CD8-positive, alpha-beta memory T cell (primary cell): ENCODE measurements at places on chromosomes 5 and 9.

GRCh38 chr5:150618588-150619281 is 21.7 kb upstream of the SYNPO start:
- no peak for DNase-seq

GRCh38 chr9:129849901-129850300 is 14.6 kb downstream of the USP20 start:
- no peak for DNase-seq

- no peak for DNase-seq
Measured at GRCh38 chr5:96339862-96340261, 93.2 kb downstream of the PCSK1 start.

- no peak for DNase-seq
Measured at GRCh38 chr5:158164296-158165047, 305.5 kb upstream of the CLINT1 start.

DNA sequence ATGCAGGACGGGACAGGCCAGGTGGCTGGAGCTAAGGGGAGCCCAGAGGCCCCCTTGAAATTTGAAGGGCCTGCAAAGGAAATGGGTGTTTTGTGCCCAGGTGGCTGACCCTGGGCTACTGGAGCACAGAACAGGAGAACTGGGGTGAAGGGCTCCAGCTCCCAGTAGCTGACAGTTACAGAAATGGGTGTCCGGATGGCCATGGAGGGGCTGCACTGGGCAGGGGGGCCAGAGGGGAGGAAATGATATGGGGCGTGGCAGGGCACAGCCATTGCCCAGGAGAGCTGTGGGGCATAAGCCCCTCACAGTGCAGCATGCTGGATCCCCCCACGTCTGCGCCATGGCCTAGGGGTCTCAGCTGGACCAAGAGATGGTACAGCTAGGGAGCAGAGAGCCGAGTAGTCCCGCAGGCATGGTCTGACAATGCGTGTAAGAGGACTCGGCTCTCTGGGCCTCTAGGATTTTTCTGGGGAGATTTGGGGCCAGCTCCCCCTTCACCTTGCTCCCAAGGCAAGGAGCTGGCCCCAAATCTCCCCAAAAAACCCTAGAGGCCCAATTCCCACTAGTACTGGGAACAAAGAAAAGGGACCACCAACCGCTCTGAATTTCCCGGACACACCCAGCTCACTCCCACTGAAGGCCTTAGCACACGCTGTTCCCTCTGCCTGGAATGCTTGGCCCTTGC is 7.9 kb upstream of the CARD19 start:
- DNase-seq = no peak

DNA sequence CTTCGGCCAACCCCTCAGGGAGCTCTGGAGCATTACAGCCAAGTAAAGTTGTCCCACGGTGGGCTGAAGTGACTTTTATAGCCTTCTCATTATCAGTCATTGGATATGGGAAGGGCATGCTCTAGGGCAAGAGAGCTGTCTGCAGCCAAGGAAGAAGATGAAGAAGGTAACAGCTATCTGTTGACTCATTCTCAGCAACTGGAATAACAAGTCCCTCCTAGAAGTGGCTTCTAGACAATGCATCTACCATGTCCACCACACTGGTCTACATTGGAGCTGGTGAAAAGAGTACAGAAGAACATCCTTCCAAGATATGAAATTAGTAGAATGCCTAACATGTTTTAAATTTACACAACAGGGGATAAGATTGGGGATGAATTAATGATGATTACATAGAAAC is 524.2 kb downstream of the ACTL7B start:
- no peak for DNase-seq

GRCh38 chr5:148177207-148177606 is 8.9 kb downstream of the SPINK14 start:
- no peak for DNase-seq

- DNase-seq = no peak
Measured at GRCh38 chr5:128083811-128084227, 253 bp downstream of the SLC12A2 start.

DNA sequence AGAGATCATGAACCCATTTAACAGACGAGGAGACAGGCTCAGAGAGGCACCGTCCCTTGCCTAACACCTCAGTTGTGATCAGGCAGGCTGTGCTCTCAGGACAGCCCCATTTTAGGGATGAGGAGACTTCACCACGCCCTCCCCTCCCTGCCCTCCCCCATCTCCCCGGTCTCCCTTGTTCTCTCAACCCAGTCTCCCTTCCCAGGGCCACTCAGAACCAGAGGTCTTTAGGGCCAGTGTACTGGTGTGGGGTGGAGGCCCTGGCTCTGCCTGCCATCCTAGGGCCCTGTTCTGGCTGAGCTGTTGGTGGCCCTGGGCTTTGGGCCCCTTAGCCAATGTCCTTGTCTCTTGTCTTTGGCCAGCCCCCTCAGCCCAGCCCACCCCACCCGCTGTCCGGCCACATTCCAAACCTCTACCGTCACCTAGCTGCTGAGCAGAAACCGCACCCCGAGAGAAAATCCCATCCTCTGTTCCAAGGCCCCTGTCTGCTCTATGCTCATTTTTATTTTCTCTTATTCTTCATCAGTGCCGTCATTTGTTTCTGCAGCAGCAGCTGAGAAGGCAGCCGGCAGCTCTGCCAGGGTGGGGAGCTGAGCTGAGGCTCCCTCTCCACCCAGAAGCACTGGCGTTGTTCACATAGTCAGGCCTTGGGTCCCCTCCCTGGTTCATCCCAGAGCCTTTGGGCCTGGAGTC is 33.9 kb downstream of the OLFML2A start:
- DNase-seq = no peak

GRCh38 chr5:36507332-36507952 is 99.0 kb upstream of the SLC1A3 start:
- peak; percentile 75 for DNase-seq

GRCh38 chr9:76486151-76486550 is 27.2 kb downstream of the GCNT1 start:
- no peak for DNase-seq

GRCh38 chr9:124359426-124359825 is 55.8 kb downstream of the PSMB7 start:
- no peak for DNase-seq

GRCh38 chr9:105971986-105972385 is 277.6 kb downstream of the TMEM38B start:
- DNase-seq = no peak

DNA sequence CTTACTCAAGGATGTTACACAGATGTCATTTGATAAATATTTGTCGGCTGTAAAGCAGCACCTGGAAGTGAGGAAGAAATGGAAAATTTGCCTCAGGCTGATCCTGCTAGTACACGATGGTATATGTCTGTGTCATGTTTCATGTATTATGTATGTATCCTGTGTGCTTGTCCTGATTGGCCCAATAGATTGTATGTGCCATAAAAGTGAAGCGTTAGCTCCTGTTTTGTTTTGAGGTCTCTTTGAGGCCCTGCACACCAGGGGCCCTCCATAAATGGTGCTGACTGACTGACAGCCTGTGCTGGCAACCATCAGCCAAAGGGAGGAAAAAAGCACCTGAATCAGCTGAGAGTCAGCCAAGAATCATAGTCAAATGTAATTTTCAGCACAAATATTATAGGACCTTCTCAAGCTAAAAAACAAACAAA is 11.8 kb upstream of the LNPEP start:
- DNase-seq = no peak

GRCh38 chr5:177023303-177023664 is 788 bp downstream of the ZNF346 start:
- DNase-seq = peak; percentile 10

- no peak for DNase-seq
Measured at GRCh38 chr9:133468777-133469421, 9.1 kb downstream of the CACFD1 start.

DNA sequence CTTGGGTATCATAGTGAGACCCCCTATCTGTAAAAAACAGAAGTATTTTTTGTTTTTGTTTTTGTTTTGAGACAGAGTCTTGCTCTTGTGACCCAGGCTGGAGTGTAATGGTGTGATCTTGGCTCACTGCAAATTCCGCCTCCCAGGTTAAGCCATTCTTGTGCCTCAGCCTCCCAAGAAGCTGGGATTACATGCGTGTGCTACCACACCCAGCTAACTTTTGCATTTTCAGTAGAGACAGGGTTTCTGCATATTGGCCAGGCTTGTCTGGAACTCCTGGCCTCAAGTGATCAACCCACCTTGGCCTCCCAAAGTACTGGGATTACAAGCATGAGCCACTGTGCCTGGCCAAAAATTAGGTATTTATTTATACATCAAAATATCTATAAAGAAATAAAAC is 10.2 kb upstream of the CCDC171 start:
- no peak for DNase-seq

GRCh38 chr5:1010181-1010510 is 1.5 kb downstream of the NKD2 start:
- DNase-seq = no peak

GRCh38 chr9:111149018-111149759 is 110.9 kb upstream of the LPAR1 start:
- no peak for DNase-seq

GRCh38 chr9:136619742-136620440 is 42.8 kb upstream of the EGFL7 start:
- no peak for DNase-seq

DNA sequence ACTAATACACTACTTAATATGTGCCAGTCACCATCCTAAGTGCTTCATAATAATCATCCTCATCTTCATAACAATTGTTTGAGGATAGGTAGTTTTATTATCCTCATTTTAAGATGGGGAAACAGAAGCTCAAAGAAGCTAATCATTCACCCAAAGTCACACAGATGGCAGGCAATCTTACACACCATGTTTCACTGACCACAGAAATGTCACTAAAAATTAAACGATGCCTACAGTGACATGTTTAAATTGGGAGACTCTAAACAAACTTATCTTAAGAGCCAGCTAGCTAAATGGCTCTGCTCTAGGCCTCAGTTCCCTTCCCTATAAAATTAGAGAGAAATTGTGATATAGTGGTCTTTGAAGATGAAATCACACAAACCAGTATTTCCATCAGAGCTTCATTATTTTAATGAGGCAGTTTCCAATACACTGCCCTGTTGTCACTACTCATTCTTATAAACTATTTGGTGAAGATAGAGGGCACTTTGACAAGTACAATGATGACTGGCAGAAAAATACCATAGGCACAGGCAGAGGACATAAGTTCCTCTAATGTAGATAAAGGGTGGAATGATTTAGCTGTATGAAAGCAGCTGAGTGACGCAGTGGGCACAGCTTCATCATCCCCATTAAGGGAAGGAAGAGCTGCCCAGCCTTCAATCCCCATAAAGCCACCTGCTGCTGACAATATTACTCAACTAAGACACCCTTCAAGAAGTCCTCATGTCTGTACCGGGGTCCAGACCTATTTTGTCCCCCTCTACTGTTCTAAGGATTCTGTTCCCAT is 224.1 kb downstream of the ACTL7B start:
- DNase-seq = no peak

GRCh38 chr5:94992325-94992724 is 292.6 kb downstream of the MCTP1 start:
- no peak for DNase-seq

- no peak for DNase-seq
Measured at GRCh38 chr5:10505517-10506095, 58.3 kb upstream of the ANKRD33B start.

- DNase-seq = no peak
Measured at GRCh38 chr9:347667-348292, 133.1 kb downstream of the DOCK8 start.

DNA sequence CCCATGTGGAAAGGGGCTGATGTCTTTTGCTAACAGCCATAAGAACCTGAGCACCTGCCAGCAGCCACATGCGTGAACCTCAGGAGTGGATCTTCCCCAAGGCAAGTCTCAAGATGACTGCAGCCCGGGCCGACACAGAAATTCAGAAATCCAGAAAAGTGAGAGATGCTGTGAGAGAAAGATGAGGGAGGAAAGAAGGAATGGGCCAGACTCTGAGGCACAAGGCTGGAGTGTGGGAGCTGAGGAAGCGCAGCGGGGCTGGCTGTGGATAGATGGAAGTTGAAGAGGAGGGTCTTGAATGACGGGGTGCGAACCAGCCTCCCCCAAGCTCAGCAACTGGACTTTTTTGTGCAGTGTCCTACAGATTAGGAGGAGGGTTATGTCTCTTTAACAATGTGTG is 337.8 kb downstream of the GADD45G start:
- DNase-seq = no peak

DNA sequence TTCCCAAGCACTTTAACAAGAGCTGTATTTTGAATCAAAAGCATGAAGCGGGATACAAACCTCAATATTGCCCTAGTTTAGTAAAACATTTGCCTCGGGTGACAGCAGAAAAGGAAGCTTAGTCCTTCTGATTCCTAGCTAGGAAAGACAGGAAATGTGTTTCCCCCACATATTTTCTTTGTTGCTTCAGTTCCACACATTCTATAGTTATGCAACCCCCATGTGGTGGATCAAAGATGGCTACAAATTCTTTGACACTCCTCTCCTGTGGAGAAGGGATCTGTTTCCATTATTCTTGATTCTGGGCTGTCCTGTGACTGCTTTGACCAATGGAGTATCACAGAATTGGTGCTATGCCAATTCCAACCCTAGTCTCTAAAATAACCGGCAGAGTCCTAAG is 89.1 kb upstream of the SLC30A5 start:
- DNase-seq = no peak

GRCh38 chr5:3022665-3023064 is 271.2 kb upstream of the IRX2 start:
- no peak for DNase-seq

- DNase-seq = peak; percentile 7
Measured at GRCh38 chr9:96618209-96619123, 1.2 kb downstream of the CDC14B start.

DNA sequence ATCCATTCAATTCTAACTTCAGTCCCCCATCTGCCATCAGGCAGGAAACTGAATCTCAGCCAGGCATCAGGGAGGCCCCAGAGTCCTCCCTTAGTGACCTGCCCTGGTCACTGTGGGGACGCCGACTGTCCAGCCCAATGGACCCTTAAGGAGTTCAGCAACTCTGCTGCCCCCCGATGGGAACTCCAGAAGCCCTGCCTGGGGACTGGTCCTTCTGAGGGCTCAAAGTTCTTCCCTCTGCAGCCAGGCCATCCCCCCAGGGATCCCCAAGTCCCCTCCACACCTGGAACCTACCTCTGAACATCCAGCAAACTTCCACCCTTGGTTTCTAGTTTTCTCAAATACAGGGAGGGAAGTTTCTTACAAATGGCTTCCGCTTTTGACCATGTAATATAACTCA is 76.8 kb downstream of the UBE2QL1 start:
- no peak for DNase-seq

- no peak for DNase-seq
Measured at GRCh38 chr9:37438359-37438758, 15.9 kb downstream of the GRHPR start.

- no peak for DNase-seq
Measured at GRCh38 chr5:115767424-115767823, 49.0 kb downstream of the CDO1 start.

GRCh38 chr5:180286-180918 is 10.9 kb upstream of the LRRC14B start:
- DNase-seq = no peak

GRCh38 chr5:180007582-180007981 is 64.0 kb downstream of the RNF130 start:
- DNase-seq = no peak

GRCh38 chr5:75568202-75568601 is 43.1 kb upstream of the ANKDD1B start:
- DNase-seq = no peak

- DNase-seq = no peak
Measured at GRCh38 chr5:124231230-124231629, 515.2 kb downstream of the ZNF608 start.
